ENCODE measurements at places on chromosomes 12 and 14. TPM values are rescaled to one million over a fixed set of nuclear protein-coding genes. Genes with fewer than 3 reads are reported as not detected.

- no peak for DNase-seq
Measured at GRCh38 chr12:98719515-98720504, 74.7 kb downstream of the APAF1 start.

Gene BDKRB1
- total RNA-seq = 1.0 TPM

Gene GZMH
- total RNA-seq = 2.0 TPM

Gene MANSC1
- total RNA-seq = 18.5 TPM

DNA sequence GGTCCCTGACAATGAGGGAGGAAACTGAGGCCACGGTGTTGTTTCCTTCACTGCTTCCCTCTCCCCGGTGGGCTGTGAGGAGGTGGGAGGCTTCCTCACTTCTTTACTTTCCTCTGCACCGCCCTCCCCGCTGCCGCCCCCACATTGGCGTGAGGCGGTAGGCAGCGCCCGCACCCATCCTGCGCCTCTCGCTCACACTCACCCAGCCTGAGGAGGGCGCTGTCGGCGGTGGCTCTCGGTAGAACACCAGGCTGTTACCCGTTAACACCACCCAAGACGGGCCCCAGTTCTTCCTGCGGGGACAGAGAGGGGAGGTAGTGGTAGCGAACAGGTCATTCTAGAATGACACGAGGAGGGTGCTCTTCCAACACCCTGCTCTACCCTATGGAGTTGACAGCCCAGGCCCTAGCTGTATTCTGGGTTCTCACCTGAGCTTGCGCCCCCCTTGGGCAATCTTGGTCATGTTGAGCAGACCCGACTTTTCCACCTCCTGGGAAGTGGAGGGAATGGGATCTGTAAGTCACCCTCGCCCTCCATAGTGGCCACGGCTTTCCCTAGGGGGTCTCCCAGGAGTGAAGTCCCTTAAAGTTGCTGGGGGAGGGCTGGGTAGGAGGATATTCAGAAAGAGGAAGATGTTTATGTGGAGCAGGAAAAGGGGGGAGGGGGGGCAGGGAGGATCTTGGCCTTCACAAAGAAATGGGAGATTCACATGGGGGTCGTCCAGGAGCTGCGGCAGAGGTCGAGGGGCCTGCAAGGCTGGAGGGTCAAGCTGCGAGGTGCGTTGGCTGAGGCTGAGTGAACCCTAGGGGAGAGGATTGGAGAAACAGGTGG lies 3.3 kb downstream of the ARHGAP9 start:
- no peak for DNase-seq

Gene LRP1-AS
- total RNA-seq = not detected
